T1000 (cell line): ENCODE measurements at places on chromosomes 16 and 17.

DNA sequence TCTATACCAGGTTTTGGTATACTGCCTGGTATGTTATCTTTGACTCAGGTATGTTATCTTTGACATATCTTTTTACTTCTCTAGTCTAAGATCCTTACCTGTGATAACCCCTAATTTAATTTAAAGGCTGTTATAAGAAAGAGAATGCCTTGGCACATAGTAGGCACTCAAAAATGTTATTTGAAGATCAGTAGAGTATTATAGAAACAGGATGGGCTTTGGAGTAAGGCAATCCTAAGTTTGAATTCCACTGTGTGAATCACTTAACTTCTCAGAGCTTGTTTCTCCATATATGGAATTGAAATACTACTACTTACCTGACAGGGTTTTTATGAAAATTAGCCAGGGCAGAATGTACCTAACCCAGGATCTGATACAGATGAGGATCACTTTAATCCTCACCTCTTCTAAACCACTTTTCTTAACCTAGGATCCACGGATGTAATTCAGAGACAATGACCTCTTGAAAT, 1.2 kb downstream of the BRIP1 start:
- DNase-seq, result no peak

DNA sequence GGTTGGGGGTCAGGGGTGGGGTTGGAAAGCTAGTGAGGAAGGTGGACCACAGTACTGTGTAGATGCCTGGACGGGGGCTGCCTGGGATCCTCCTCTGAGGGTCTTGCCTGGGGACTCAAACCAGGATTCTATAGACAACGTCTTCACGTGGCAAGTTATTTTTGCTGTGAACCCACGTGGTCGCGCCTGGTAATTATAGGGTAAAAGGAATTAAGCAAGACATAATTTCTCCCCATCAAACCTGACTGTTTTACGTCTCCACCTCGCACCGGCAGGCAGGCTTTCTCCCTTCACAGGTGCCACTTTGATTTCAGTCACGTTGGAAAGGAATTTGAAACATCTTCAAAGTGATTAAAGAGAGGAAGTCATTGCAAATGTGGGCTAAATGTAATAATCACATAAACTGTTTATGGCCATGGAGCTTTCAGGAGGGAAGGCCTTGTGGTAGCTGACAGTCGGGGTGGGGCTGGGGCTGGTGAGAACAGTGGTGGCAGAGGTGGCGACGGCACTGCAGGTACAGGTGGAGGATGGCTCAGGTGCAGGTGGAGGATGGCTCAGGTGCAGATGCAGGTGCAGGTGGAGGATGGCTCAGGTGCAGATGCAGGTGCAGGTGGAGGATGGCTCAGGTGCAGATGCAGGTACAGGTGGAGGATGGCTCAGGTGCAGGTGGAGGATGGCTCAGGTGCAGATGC, 197.1 kb upstream of the NLRP1 start:
- DNase-seq, result no peak

- no peak for DNase-seq
Measured at GRCh38 chr17:63196772-63197335, 230.8 kb downstream of the TANC2 start.

- DNase-seq, result no peak
Measured at GRCh38 chr17:76191896-76192295, 48.4 kb downstream of the RNF157 start.

GRCh38 chr17:18960803-18961511, 9.0 kb downstream of the SLC5A10 start:
- DNase-seq, result peak; percentile 49

GRCh38 chr16:56912746-56913708, 18.9 kb upstream of the HERPUD1 start:
- DNase-seq, result no peak

GRCh38 chr17:68431661-68432071, 25.6 kb downstream of the WIPI1 start:
- no peak for DNase-seq

DNA sequence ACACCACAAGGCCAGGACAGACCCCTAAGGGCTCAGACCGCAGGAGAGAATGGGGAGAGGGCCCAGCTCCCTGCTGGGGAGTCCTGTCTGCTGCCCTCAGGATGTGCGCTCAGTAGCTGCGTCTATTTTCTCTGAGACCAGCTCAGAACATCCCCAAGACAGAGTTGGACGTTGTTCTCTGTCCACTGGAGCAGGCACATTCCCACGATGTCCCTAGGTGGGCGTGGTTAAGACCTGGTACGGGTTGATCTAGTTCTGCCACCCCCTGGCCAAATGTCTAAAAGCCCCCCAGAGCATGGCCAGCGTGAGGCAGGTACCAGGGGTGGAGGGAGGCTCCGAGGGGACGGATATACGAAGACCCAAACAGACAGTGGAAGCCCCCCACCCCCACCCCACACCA, 842 bp upstream of the CALB2 start:
- DNase-seq, result no peak

DNA sequence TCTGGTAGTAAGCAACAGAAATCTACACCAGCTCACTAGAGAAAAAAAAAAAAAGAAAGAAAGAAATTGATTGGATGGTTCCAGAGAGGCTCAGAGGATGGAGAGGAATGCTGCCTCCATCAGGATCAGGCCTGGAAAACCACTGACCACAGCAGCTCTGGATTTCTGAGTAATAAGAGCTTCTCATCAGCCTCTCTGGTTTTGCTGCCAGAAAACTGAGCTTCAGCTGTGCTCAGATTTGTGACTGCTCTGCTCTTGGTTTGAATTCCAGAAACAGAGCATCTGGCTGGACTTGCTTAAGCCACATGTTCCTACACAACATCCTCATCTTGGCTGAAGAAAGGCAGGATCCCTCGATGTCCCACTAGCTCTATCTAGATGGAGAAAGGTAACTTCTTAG, 25.9 kb downstream of the IRX6 start:
- DNase-seq, result no peak
